ENCODE measurements at places on chromosomes 16 and 17. TPM values are rescaled to one million over a fixed set of nuclear protein-coding genes. Genes with fewer than 3 reads are reported as not detected.

GRCh38 chr16:54175169-54175551 is 111.4 kb downstream of the IRX3 start:
- no peaks in the 10 kb centered on the region for H3K4me1 ChIP-seq
- no peak overlapping the region for H3K4me3 ChIP-seq
- H3K27me3 ChIP-seq: no peaks in the 10 kb centered on the region
- H3K27ac ChIP-seq: no peak overlapping the region

- H3K27ac ChIP-seq: no peak overlapping the region
- no peaks in the 10 kb centered on the region for H3K36me3 ChIP-seq
- no peaks in the 10 kb centered on the region for H3K4me1 ChIP-seq
- no peak for DNase-seq
- H3K27me3 ChIP-seq: no peaks in the 10 kb centered on the region
- H3K4me3 ChIP-seq: no peak overlapping the region
These were observed 439.8 kb upstream of the DYNLRB2 start for GRCh38 chr16:80100846-80101451.

The RSKR gene
- total RNA-seq: 28.0 TPM

The HELZ gene
- total RNA-seq: 94.8 TPM

DNA sequence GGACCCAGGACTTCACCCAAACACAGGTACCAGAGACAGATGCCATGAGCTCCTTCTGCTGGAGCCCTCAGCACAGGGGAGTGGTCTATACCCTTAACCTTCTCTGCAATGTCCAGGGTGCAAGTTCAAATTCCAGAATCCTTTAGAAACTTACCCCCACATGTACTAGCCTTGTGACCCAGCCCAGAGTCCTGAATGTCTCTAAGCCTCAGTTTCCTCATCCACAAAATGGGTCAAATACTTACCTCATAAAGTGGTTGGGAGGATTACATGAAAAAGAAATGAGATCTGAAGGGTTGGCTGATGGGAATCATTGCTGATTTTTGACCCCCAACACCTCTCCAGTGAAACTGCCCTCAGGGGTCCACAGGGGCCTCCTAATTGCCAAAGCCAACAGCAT is 21.7 kb downstream of the COTL1 start:
- DNase-seq: no peak
- H3K4me1 ChIP-seq: peaks cover 78% of the 10 kb centered on the region
- H3K4me3 ChIP-seq: no peak overlapping the region

GRCh38 chr17:39174920-39175694 is 9.1 kb upstream of the ARL5C start:
- peaks cover 15% of the 10 kb centered on the region for H3K4me1 ChIP-seq
- H3K27me3 ChIP-seq: no peaks in the 10 kb centered on the region
- H3K4me3 ChIP-seq: no peak overlapping the region
- no peaks in the 10 kb centered on the region for H3K36me3 ChIP-seq

The CHP2 gene
- not detected for total RNA-seq

DNA sequence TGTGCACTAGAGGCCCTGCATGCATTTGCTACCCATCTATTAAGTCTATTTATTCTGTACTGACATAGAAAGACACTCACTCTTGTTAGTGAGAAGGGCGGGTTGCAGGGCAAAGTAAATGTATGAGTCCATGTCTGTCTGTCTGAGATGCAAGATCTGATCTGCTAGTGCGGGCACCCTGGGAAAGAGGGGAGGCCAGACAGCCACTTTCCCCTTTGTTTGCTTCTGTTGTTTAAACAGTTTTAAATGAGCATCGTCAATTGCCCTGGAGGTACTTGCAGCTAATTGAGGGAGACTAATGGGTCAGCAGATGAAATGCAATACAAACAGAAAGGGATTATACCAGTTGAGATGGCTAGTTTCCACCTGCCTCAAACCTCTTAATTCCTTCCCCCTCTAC is 24.9 kb downstream of the SCNN1G start:
- no peaks in the 10 kb centered on the region for H3K4me1 ChIP-seq
- no peaks in the 10 kb centered on the region for H3K27me3 ChIP-seq
- H3K36me3 ChIP-seq: no peaks in the 10 kb centered on the region
- DNase-seq: no peak
- no peak overlapping the region for H3K27ac ChIP-seq
- no peak overlapping the region for H3K4me3 ChIP-seq

DNA sequence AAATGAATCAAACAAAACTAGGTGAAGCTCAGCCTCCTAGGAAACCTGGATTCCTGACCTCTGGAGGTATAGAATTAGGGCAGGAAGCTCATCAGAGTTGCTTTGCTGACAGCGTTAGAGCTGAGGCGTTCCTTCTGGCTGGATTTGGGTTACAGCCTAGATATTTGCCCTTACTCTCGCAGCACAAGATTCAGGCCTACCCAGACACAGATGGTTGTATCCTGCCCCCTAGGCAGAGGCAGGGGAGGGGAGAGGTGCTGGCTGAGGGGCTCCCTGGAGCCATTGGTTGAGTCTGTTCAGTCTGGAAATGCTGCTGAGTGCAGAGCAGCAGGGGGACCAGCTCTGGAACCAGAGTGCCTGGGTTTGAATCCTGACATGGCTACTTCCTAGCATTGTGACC is 78.4 kb downstream of the MPRIP start:
- no peaks in the 10 kb centered on the region for H3K27me3 ChIP-seq
- H3K4me1 ChIP-seq: peaks cover 40% of the 10 kb centered on the region
- H3K27ac ChIP-seq: peak overlapping the region; percentile 73

DNA sequence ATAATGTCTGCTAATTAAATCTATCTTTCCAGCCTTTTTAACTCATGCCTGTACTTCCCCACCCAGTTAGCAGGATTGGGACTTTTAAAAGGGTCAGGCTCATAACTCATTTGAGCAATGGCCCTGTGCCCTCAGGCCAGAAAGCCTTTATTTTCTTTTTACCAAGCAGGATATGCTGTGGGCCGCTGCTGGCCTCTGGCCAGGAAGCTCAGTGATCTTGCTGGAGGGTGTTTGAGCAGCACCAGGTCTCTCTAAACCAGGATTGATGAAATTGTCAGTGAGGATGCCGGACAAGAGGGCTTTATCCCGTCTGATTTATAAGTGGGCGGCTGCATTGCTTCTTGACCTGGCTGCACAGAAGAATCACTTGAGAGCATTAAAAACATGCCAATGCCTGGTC is 187.8 kb downstream of the RAB11FIP4 start:
- DNase-seq: no peak
- H3K27ac ChIP-seq: no peak overlapping the region
- no peaks in the 10 kb centered on the region for H3K36me3 ChIP-seq
- H3K4me1 ChIP-seq: peaks cover 44% of the 10 kb centered on the region
- no peak overlapping the region for H3K4me3 ChIP-seq

DNA sequence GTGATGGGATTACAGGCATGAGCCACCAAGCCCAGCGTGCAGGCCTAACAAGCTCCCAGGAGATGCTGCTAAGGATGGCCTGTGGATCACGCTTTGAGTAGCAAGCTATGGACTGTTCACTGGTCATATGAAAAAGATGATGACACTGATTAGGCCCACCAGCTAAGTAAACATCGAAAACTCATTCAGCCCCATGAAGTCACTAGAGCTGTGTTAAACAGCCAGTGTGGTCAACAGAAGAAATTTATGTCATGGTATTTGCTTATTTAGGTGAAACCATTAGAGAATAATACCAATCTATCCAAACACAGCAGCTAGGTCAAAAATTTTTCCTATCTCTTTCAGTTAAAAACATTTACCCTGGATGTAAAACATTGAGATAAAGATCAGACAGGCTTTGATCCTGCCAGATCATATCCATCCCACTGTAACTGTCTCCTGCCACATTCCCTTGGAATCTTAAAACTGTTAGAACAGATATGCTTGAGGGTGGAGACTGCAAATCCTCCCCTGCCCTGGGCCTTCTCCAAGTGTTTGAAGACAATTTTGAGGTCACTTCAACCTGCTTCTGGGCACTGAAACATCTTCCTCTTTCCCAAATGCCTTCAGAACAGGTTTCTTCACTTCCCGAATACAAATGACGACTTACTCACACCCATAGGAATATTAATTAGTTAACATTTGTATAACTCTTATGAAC is 30.9 kb downstream of the HOXB1 start:
- no peak overlapping the region for H3K27ac ChIP-seq
- no peaks in the 10 kb centered on the region for H3K27me3 ChIP-seq
- H3K36me3 ChIP-seq: no peaks in the 10 kb centered on the region
- DNase-seq: no peak
- no peak overlapping the region for H3K4me3 ChIP-seq
- H3K4me1 ChIP-seq: no peaks in the 10 kb centered on the region

The TGFB1I1 gene
- total RNA-seq: 22.2 TPM
